ENCODE measurements at places on chromosomes 1 and 21.

DNA sequence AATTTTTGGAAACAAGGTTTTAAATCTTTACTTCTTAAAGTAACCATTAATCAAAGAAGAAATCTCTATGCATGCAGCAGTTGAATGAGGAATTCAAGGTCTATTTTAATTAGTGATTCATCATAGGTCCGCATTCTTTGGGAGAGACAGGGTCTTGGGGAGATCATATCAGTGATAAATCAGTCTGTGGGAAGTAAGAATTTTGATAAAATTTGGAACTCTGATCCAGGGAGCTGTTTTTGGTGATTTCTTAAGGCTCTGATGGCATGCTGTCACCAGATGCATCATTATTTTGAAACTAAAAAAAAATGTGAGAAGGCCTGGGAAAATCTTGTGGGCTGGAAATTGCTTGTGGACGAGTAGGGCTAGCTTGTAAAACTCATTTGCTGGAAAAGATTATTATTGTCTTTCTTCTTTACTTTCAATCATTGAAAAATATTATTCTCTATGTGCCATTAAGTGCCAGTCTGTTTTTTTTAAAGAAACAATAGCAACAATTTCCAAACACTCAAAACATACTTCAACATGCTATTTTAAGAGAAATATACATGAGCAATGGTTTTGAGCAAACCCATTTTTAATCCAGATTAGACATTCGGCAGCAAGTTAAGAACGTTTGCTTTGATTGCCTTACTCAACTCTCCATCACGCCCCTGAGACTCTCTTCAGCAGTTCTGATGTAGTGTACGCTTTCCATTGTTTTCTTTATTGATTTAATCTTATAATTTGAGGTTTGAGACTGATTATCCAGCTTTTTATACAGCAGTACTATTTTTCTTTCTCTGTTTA is 62.6 kb downstream of the ZBTB18 start:
- no peak for DNase-seq

- DNase-seq, result no peak
Observed at GRCh38 chr1:175802407-175803123, 59.2 kb upstream of the TNR start.

DNA sequence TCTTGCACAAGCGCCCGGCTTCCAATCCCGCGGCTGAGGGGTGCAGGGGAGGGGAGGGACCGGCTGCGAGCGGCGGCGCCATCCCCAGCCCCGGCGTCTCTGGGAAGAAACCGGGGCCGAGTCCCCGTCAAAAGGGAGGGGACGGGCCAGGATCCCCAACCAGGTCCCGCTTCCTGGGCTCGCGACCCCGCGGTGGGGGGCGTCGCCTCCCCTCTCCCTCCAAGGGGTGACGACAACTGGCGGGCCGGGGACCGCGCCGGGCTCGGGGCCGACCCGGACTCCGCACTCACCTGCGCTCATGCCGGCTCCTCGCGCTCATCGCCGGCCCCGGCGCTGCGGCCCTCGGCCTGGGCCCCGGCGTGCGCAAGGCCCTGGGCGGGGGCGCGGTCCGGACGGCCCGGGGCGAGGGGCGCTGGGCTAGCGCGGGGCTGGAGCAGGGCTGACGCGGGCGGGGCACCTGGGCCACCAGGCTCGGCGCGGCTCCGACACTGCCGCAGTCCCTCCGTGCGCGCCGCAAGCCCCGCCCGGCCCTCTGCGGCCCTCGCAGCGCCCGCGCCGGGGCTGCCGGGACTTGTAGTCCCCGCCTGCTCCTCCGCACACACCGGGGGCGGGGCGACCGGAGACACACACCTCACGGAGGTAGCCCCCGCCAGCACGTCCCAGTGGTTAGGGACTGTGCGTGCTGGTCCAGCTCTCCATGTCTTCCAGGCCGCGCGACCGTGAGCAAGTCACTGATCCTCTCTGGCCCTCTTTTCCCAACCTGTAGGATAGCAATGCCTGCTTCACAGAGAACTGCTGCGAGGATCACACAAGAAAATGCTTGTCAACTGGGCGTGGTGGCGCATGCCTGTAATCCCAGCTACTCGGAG is at the start of gene ATP13A2:
ATP13A2 (minus strand) TSS at position 490 of the 869 bp plus-strand sequence; CDS start at position 300, 190 bp downstream.
- DNase-seq, result peak; percentile 83

DNA sequence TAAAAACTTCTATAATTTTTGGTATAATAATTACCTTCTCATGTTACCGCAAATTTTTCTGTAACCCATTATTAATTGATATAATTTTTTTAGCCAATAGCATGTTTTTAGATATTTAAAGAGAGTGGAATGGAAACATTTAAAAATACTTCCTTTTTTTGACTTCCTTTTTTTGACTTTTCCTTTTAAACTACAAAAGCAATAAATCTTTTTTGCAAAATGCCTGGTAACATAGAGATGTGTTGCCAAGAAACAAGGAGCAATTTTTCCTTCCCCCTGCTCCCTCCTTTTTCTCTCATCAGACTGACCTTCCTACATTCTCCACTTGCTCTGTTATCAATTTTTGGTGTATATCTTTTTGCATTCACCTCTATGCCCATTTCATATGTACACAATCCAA is 666.2 kb downstream of the ADGRL2 start:
- DNase-seq, result no peak

GRCh38 chr1:220876511-220877376 is 2.5 kb upstream of the HLX start:
- DNase-seq, result peak; percentile 84

GRCh38 chr1:77395051-77395450 is 113.2 kb downstream of the AK5 start:
- no peak for DNase-seq

- peak; percentile 62 for DNase-seq
Observed at GRCh38 chr1:21298981-21299391, 8.7 kb upstream of the ECE1 start.

GRCh38 chr1:35097224-35097623 is 18.0 kb downstream of the ZMYM1 start:
- no peak for DNase-seq

- DNase-seq, result peak; percentile 56
Observed at GRCh38 chr1:41806472-41807155, 112.1 kb downstream of the HIVEP3 start.

GRCh38 chr1:182143825-182144645 is 82.5 kb upstream of the ZNF648 start:
- peak; percentile 78 for DNase-seq

- no peak for DNase-seq
Observed at GRCh38 chr1:117632269-117633067, 26.6 kb downstream of the TENT5C start.

- DNase-seq, result peak; percentile 97
Observed at GRCh38 chr1:41662765-41663437, 178.4 kb upstream of the EDN2 start.

DNA sequence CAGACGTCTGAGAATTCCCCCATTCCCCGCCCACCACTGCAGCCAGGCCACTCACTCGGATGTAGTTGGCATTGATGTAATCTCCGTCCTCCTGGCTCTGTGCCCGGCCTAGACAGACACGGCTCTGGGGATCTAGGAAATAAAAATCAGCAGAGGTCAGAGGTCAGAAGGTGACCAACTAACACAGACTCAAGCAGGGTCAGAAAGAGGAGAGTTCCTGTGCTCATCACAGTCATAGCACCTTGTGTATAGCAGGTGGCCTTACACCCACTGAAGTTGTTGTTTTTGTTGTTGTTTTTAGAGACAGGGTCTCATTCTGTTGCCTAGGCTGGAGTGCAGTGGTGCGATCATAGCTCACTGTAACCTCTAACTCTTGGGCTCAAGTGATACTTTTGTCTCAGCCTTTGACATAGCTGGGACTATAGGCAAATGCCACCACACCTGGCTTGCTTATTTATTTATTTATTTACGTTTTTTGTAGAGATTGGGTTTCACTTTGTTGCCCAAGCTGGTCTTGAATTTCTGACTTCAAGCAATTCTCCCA is 4.9 kb downstream of the PTPN7 start:
- DNase-seq, result peak; percentile 96

GRCh38 chr1:57987523-57987922 is 559.0 kb downstream of the OMA1 start:
- DNase-seq, result no peak

DNA sequence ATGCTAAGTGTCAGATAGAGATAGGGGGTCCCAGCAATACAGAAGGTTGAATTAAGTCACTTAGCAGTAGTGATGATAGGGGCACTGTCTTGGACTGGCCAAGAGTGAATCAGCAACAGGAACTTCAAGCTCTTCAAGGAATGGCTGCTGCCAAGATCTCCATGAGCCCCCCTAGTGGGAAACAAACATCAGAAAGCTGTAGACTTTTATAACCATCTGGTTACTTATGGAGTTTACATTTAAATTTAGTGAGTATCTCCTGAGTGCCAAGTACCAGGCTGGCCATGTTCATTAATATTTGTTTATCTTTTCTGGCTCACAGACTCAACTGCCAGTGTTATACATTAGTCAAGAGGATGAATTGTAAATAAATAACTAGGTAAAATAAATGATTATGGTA is 327.3 kb downstream of the TTLL7 start:
- DNase-seq, result no peak

GRCh38 chr1:30521261-30521865 is 202.0 kb downstream of the MATN1 start:
- DNase-seq, result no peak

- no peak for DNase-seq
Observed at GRCh38 chr21:20998456-20998789, 214 bp downstream of the NCAM2 start.

- peak; percentile 83 for DNase-seq
Observed at GRCh38 chr1:160371756-160372155, 4.9 kb downstream of the NHLH1 start.

GRCh38 chr1:8665833-8666232 is 151.6 kb downstream of the RERE start:
- DNase-seq, result no peak

DNA sequence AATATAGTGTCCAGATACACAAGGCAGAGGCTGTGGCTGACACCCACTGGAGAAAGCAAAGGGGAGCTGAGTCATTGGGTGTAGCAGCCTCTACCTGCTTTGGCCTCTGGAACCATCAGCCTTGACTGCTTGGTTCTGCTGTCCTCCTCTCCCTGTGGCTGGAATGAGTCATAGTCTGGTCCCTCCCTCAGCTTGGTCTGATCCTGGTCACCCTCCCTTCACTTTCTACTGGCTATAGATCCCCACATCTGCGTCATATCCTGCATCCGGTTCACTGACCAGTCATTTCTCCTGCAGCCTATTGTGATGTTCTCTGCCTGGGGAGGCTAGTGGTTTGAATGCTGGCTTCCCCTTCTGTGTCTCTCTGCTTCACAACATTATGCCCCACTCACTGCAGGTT is 372.8 kb upstream of the DAB1 start:
- DNase-seq, result no peak

DNA sequence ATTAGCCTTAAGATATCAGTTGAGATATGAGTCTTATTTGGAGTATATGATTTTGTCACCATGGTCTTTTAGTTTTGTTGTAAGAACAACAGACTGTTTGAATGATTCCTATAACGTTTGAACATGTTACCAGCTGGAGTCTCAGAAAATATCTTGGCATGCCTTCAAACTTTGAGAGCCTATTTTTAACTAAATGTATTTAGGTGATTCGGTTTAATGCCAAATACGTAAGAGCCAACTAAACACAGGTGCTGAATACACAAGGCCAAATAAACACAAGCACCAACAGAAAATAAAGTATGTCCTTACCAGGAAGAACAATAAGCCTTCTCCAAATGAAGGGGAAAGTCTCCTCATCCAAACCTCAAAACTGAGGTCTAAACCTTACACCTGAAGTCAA is 48.6 kb downstream of the PRKACB start:
- DNase-seq, result no peak

- peak; percentile 43 for DNase-seq
Observed at GRCh38 chr1:159921700-159922504, 3.4 kb downstream of the TAGLN2 start.

DNA sequence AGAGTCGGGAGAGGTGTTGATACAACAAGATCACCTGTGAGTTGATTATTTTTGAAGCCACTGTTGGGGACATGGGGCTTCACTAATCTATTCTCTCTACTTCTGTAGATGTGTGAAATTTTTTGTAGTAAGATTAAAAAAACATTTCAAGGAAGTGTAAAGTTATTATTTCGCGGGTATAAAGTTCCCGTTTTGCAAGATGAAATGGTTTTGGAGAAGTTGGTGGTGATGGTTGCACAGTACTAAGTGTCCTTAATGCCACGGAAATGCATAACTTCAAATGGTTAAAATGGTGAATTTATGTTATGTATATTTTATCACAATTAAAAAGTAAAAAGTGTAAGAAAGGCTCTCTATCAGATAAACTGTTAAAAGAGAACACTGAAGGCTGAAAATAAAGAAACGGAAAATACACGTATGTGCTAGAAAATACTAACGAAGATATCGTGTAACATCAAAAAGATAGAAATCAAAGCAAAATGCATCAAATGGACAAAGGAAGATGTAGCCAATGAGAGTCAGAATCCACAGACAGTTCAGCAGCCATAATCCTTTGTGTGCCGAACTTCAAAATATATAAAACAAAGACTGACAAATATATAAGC is 2.9 kb upstream of the ITGB2 start:
- DNase-seq, result peak; percentile 69

- DNase-seq, result no peak
Observed at GRCh38 chr1:113031171-113031933, 41.6 kb upstream of the LRIG2 start.

DNA sequence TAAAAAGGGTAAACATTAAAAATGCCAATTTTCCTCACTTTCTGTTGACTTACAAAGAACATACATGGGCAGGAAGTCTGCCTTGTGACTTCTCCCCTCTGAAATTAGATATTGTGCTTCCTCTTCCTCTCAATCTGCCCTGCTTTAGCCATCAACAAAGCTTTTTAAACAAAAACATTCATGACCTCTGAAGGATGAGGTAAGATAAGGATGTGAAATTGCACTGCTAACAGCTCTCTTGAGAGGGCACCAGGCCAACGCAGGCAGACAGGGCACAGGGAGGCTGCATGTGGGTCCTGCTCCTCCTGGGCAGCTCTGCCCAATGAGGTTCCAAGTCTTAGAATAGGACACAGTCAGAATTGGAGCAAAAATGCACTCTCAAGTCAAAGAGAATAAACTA is 62.1 kb downstream of the DEGS1 start:
- peak; percentile 61 for DNase-seq

DNA sequence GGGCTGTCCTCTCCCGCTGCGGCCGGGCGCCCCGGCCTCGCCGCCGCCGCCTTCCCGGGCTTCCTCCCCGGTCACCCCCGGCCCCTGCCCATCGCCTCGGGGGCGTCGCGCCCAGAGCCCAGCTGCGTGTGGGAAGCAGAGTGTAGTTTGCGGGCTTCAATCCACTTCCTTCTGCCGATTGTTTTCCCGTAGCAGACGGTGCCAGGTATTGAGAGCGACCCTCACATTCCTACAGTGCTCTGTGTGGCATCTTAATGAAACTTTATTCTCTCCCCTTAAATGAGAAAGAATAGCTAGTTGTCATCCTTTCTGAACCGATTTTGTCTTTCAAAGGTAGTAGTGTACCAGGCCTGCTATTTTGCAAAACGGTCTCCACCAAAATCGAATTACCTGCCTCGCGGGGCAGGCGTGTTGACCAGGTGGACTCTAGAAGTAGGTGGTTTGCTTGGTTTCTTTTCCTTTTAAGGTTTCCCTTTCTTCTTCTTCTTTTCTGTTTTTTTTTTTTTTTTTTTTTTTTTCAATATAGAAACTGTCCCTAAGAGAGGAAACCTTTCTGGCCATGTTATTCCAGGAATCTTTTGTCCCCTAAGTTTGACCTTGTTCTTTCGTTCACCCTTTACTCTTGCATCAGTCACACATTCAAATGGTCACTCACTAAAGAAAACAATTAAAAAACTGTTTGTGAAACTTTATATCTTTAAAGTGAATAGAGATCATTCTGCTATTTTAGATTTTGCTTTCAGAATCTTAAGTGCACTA is 881 bp downstream of the USP25 start:
- DNase-seq, result peak; percentile 22

All from suppressor macrophage treated with lipopolysaccharide for 1 hour (primary cell).